Ovary (tissue), 10 donors: ENCODE measurements at places on chromosomes 7 and 10.
A peak's percentile ranks its signal among the peaks of the same experiment; 100 is the strongest.

DNA sequence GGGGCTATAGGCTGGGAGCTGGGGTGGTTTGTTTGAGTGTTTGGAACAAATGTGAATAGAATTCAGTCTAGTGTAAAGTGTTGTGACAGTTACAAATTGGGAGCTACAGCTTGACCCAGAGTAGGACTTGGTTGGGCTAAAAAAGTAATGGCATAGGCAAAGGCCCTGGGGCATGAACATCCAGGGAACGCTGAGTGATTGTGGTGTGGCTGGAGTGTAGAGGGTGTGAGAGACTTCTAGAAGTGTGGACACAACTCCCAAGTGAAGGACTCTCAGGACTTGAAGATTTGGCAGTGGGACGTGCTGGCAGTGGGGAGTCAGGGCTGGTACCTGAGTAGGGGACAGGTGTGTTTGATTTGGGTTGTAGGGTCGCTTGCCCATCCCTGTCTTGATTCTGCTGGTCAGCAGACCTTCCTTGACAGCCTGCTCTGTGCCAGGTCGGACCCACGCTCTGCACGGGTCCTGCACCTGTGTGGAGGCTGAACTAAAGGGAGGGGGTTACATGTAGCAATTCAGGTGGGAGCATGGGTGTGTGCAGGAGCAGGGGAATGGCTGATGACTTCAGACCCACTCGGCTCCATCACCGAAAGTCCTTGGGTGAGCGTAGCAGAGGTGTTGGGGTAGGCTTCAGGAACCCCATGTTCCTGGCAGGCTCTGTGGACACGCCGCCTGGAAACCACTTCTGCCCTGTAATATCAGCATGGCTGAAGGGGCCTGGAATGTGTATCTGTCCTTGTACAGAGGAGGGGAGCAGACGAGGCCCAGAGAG, 43.3 kb downstream of the ZMIZ1 start:
- DNase-seq, result peak; percentile 72

GRCh38 chr10:133460208-133460769, 6.5 kb downstream of the SCART1 start:
- DNase-seq, result no peak

DNA sequence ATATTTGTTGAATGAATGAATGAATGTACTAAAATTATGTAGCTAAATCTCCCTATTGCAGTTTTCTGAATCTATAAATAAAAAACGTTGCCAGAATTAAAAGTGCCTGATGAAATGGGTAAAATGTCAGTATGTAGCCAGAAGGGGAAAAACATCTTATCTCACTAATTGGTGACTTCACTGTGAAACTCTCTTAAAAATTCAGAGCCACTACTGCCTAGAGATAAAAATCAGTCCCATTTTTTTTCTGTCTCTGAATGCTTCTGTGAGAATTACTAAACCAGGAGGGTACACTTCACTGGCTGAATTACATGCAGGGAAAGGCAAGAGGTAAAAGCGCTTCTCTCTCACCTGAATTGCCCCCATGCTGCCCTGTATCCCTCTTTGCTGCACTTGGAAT, 69.6 kb upstream of the HPS1 start:
- no peak for DNase-seq

- DNase-seq, result no peak
These were observed 1.6 kb downstream of the ZRANB1 start for GRCh38 chr10:124943301-124944092.

DNA sequence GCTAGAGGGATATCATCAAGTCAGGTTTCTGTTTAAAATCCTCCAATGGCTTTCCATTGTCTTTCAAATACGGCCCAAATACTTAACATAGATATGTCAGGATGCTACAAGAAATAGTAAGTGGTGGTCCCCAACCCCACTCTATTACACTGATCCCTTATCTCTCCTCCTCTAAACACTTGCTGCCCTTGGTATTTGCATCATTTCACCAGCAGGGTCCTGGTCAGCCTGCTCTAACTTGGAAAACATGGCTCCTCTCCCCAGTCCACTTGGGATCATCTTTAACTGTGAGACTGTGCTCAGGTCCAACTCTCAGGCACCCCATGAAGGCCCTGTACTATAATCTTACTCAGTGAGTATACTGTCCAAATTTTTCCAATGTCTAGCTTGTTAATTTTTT, 53.8 kb upstream of the GSAP start:
- no peak for DNase-seq

GRCh38 chr10:94683214-94684054, at the start of gene CYP2C18:
TSS of gene CYP2C18 (plus strand) at chr10:94683729. CDS start at chr10:94683820, 91 bp downstream.
- DNase-seq, result no peak

DNA sequence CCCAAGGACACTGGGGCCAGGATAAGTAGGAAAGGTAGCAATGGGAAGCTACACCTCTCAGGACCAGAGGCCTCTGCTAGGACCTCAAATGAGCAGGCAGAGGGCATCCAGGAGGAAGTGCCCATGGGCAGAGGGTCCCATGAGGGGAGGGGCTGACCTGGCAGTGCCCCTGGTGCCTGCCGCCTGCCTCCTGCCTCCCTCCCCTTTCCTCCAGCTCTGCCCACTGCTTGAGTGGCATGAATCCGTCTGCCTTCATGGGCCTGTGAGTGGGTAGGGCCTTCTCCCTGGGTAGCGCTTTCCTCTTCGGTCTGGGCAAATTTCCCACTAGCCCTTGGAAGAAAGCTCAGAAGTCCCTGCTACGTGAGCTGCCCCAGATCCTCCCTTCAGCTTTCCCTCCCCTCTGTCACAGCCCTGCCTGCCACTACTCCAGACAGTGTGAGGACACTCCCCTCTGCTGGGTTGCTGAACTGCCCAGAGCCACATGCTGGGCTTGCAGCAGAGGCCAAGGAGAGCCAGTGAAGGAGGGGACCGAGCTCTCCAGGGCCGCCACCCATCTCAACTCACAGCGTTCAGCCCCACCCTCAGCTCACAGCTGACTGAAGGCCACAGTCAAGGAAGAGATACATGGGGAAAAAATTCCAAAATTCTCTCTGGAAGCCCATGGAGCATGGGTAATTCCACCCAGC, 141.4 kb downstream of the ARHGAP22 start:
- peak; percentile 24 for DNase-seq

DNA sequence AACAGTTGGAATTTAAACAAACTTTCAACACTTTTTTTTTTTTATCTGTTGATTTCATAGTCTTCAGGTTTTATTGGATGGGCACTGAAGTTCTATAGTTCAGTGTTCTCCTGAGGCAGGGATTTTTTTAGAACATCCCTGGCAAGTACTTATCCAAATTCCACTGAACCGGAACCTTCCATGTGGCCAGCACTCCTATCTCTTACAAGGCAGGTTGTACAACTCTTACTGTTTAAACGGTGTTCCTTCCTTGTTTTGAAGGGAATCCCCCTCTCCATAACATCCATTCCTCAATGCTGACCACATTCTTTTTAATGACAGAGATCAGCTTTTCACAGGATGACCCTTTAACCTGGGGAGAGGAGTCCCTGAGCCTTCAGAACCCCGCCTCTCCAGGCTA, 238.9 kb upstream of the CTBP2 start:
- DNase-seq, result no peak

DNA sequence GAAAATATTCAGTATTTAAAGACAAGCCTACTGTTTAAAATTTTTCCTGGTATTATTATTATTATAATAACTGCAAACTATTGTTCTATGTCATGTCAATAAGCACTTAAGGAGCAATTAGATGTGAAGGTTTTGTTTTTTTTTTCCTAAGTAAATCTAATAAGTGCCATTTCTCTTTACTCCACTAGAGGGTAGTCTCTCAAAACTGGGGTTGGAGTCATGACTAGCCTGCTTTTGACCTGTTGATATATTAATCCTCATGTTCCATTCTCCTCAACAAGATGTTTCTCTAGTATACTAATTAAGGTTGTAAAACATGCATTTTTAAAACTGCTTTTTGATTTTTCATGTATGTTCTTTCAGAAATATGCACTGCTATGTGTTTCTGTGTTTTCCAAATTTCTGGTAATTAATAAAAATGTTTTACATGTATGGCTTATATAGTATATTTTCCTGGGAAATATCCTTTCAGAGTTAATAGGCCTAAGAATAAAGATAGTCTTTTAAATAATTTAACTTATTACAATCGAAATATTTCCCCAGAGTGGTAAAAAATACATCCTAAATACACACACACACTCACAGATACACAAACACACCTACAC, 1.0 kb upstream of the LRRN3 start:
- no peak for DNase-seq

- DNase-seq, result no peak
These were observed 80.6 kb downstream of the ETV1 start for GRCh38 chr7:13908667-13909397.

GRCh38 chr10:30781670-30782121, 152.1 kb upstream of the LYZL2 start:
- DNase-seq, result no peak

- DNase-seq, result no peak
These were observed 6.8 kb downstream of the HSPA14 start for GRCh38 chr10:14844948-14845347.

DNA sequence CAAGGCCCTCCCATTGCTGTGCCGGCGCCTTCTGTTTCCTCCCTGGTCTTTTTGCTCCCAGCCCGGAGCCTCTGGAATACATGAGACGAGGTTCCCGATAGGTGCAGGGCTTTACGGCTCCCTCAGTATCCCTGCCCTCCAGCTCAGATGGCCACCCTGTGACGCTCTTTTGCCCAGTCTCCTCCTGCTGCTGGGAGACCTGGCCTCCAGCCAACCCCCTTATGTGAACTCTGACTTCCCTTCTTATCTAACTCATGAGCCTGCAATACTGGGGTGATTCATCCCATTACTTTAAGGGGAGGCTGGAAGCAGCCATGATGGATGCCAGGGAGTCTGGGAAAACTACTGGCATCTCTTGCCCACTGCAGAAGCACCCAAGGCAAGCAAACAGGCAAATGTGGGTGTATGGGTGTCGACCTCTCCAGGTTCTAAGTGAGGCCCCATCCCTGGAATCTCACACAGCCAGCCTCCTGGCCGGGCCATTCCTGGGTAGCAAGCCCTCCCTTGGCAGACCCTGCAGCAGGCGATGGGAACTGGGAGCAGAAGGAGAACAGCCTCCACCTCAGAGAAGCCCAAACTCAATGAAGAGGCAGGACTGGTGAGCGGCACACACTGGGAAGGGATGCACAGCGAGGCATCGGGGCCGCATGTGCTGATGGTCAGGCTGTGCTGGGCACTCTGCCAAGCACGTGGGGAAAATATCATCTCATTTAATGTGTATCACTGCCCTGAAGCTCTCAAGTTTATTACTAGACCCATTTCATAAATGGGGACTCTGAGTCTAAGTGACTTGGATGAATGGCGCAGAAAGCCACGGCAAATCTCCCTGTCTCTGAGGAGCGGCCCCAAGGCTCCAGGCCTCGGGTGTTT, 97.5 kb downstream of the FAM53B start:
- DNase-seq, result peak; percentile 91

DNA sequence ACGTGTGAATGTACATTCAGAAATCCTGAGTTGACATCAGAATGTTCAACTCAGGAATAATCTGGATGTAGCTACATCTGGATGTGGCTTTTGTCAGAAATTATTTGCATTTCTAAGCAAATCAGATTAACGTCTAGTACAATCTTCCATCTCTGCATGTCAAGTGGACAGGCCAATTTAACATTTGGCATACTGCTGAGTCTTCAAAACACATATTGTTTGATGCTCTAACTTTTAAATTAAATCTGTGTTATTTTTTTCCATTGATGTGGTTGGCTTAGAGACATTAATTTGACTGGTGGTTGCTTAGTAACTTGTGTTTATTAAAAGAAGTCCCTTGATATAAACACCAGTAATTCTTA, 3.4 kb downstream of the STAMBPL1 start:
- DNase-seq, result no peak

GRCh38 chr7:613442-614140, 93.9 kb upstream of the PDGFA start:
- no peak for DNase-seq

- DNase-seq, result no peak
These were observed 12.6 kb upstream of the PPP2R2D start for GRCh38 chr10:131888186-131888604.

GRCh38 chr7:49344556-49344955, 420.2 kb downstream of the CDC14C start:
- no peak for DNase-seq

- DNase-seq, result no peak
These were observed 497.3 kb upstream of the GALNT17 start for GRCh38 chr7:70634610-70635068.

GRCh38 chr7:119572132-119572531, 700.8 kb upstream of the KCND2 start:
- DNase-seq, result no peak

DNA sequence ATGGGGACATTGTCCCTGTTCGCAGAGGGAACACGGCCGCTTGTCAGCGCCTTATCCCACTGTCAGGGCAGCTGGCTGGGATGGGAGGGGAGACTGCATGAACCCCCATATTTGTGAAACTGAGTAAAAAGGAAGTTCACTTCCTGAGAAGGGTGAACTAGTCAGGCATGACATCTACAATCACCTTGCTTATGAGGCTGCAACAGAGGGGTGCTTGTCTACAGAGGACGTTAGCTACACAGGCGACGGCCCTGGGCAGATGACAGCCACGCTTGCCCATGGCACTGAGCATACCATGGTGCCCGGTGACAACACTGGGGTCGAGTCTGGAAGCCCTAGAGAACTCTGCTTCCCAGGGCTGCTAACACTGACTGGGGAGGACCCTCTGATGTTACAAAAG, 46.0 kb upstream of the KDM7A start:
- no peak for DNase-seq

GRCh38 chr7:44587843-44588711, 6.0 kb upstream of the TMED4 start:
- no peak for DNase-seq

DNA sequence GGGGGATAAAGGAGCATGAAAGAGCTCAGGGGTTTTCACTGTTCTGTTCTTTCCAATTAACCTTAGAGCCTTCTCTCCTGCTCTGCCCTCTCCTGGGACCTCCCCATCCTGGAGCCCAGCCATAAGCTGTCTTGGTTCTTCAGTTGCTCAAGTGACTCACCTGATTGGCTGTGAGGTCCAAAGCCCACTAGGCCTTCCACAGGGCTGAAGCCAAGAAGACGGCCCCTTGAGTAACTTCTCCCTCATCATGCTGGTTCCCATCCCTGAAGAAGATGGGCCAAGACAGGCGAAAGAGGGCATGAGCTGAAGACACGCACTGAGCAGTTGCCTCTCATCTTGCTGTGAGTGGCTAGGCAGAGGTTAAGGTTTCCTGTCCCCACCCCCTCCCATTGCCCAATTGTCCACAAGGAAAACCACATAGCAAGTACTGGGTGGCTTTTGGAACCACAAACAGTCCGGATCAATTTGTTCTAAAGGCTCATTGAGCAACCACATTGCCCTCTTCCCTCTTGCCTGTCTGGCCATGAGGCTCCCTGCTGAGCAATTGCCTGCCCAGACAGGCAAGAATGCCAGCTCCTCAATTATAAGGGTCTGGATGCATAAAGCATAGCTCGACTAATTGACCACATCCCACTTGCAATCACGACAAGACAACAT, 43.9 kb upstream of the GPAM start:
- no peak for DNase-seq

GRCh38 chr10:97031459-97031858, 154.3 kb downstream of the SLIT1 start:
- DNase-seq, result no peak

GRCh38 chr10:87976101-87976743, 112.8 kb downstream of the PTEN start:
- DNase-seq, result no peak

GRCh38 chr7:138125598-138126111, 49.4 kb downstream of the AKR1D1 start:
- DNase-seq, result no peak
